ENCODE measurements at places on chromosomes 3 and 15. TPM values are rescaled to one million over a fixed set of nuclear protein-coding genes. Genes with fewer than 3 reads are reported as not detected.

The DCLK3 gene
- under 0.01 TPM for total RNA-seq

The NSUN3 gene
- 12.3 TPM for total RNA-seq

The P2RY13 gene
- not detected for total RNA-seq

The GOLGA6L4 gene
- 0.86 TPM for total RNA-seq

The FAN1 gene
- total RNA-seq, result 15.4 TPM

The MINDY4B gene
- total RNA-seq, result not detected

The FBLN2 gene
- total RNA-seq, result 621 TPM

The RBP2 gene
- total RNA-seq, result not detected

The SHQ1 gene
- total RNA-seq, result 12.6 TPM

The GDPGP1 gene
- 4.6 TPM for total RNA-seq

The ZNF80 gene
- not detected for total RNA-seq

The ISLR gene
- 214 TPM for total RNA-seq

The LRRC31 gene
- not detected for total RNA-seq

The LRTM1 gene
- not detected for total RNA-seq

The SPATA12 gene
- not detected for total RNA-seq

The GRK7 gene
- total RNA-seq, result not detected

The SMCO1 gene
- not detected for total RNA-seq

The FGF7 gene
- 393 TPM for total RNA-seq

All from bronchial smooth muscle cell (primary cell).